C1 segment of cervical spinal cord (tissue), 14 donors: ENCODE measurements at places on chromosomes 2 and 18.

- no peak for DNase-seq
Observed at GRCh38 chr2:14717131-14717530, 84.6 kb downstream of the LRATD1 start.

DNA sequence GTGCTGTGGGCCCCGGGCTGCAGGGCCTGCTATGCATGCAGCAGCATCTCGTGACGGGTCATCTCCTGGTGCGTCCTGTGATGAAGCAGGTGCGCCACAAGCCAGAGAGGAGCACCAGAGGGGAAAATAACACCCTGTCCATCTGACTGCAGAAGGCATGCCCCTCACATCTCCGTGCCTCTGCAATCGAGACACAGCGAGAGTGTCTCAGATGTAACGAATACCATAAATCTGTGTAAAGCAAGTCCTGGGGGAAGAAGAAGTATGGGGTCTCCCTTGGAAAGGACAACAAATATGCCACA, 137.5 kb downstream of the PTGR3 start:
- DNase-seq, result no peak

DNA sequence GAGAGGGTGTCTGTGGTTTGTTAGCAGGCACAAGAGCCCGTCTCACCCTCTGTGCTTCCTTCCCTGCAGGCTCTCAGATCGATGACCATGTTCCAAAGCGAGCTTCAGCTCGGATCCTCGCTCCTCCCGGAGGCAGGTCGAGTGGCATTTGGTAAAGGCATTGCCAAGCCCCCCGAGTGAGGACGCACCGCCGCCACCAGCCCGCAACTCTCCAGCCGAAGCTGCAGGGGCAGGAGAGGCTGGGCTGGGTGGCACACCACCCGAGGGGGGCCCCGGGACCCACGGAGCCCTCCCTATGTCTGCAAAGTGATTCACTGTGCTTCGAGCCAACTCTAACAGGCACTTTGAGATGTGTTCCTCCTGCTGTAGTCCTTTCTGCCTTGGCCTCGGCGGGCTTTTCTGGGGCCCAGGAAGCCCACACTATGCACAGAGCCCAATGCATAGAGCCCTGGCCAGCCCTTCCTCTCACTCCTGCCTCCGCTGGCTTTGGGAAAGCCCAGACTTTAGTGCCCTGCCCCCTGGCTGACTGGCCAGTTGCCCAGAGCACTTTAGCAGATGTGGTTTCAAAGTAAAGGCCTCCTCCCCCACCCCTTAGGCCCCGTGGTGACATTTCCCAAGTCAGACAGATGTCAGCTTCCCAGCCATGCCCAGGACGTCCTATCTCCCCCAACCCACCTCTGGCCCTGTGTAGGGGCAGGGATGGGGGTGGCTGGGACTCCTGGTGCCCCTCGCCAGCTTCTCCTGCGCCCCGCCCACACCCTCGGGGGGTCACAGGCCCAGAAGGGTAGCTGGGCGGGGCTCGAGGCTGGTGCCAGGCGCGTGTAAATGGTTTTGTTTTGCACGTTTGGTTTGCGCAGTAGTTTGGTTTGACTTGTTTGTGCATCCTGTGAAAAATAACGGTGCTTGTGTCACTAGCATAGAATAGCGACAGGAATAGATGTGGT, 23.3 kb upstream of the MAPRE3 start:
- DNase-seq, result no peak

DNA sequence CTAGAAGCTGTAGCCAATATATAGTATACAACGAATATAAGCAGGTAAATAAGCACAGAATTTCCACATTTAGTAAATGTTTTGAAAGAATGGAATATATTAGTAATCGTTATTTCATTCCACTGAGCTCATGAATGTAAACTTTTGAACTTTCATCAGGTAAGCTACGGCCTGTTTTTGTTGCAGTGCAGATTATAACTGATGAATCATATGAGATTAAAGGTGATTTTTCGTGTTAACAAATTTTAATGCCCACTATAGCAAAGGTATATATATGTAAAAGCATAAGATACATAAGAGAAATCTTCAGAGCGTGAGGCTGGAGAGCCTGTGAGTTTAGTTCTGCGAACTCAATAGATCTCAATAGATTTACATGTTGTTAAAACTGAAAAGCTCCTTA, 1.1 kb downstream of the SCYGR1 start:
- DNase-seq, result no peak

DNA sequence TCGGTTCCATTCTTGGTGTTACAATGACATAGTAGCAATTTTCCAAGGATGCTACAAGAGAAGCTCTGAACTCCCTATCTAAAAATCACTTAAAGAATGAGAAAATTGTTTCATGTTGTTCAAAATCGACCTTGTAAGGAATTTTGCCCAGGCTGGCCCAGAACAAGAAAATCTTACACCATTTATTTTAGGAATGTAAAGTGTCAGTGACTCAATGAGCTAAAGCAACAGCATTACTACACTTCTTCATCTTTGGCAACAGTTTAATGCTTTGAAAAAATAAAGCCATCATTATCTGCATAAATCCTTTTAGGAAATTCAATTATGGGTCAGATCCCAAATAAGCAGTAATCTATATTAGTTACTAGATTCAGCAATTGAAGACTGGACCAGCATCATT, 38.6 kb downstream of the SLC25A12 start:
- no peak for DNase-seq

GRCh38 chr18:22337306-22337705, 80.4 kb downstream of the CTAGE1 start:
- no peak for DNase-seq

DNA sequence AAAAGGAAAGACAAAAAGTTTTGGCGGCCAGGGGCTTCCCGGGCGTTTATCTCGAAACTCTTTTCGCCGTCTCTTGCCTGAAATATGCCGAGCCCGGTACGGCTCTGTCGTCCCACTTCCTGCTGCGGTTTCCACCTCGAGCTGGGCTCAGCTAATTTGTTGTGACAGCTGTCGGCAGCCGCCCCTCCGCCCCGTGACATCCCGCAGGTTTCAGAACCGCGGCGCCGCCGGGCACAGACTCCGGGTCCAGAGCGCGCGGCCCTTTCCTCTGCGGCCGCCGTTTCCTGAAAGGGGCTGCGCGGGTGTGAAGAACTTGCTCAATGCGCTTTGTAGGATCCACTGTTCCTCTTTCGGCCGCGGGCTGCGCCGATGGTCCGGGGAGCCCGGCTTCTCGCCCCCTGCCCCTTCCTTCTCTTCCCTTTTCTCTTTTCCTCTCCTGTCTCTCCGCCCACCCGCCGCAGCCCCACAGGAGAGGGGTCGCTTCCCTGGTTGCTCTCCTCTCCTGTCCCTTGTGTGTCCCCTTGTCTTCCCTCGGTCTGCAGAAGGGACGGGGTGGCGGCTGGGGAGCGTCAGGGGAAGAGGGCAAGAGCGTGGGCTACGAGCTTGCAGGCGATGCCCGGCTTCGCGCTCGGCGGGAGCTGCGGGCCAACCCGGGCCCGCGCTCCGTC, 648 bp downstream of the ARID5A start:
- DNase-seq, result peak; percentile 16

DNA sequence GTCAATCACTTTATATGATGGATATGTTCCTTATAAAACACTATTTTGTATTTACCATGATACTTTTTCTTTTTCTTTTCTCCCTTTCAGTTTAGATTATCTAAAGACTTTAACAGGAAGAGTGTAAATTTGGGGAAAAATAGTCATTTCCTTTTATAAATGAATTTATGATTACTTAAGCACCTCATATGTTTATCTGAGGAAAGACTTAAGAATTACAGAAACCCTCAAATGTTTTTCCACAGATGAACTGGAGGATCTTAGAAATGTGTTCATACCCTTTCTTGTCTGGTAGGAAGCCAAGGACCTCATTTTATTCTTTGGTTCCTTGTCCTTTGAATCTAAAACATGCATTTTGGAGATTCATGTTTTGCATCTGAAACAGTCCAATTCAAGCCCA, 36.7 kb downstream of the MAPRE2 start:
- no peak for DNase-seq

GRCh38 chr2:26562811-26563645, 78.1 kb downstream of the CIB4 start:
- no peak for DNase-seq

GRCh38 chr18:63236921-63237846, 82.4 kb downstream of the BCL2 start:
- DNase-seq, result no peak

GRCh38 chr18:21853016-21853415, 112.4 kb downstream of the MIB1 start:
- no peak for DNase-seq

DNA sequence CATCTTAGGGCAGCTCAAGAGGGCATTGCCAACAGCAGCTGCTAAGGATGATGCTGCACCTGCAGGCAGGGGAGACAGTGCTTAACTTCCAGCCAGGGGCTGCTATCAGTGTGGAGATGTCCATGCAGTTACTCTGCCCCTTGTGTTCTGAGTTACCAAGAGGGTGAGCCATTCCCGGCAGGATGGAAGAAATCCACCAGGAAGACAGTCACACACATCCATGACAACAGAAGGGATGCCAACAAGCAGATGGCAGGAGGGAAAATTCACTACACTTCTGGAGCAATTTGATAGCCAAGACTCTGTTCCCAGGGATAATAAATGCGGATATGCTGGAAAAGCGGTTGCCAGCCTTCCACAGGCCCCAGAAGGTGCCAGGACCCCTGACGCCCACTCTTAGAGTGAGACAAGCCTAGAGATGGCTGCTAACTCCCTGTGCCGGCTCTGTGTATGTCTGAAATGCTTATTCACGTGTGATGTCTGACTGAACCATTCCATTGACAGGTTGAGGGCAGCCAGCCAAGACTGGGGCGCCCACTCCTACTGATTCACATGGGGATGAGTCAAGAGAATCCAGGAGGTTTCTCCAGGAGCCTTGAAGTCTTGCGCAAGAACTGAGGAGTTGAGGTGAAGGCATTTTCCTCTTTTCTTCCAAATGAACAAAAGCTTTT, 24.5 kb downstream of the LOXHD1 start:
- DNase-seq, result no peak

DNA sequence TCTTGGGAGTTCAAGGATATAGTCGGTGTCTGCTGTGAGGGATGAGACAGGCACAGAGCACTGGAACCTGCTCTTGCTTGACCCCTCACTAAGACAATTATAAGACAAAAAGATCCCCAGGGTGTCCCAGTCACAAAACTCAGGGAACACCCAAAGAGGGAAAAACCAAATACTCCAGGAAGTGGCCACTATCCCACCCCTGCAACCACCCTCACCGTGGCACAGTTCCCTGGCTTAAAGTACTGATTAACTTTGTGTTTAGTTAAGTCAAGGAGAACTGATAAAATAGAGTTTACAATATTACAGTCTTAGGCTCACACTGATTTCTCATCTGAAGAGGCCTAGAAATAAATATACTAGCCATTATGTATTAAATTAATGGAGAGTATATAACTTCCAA, 13.5 kb downstream of the IL36B start:
- no peak for DNase-seq

DNA sequence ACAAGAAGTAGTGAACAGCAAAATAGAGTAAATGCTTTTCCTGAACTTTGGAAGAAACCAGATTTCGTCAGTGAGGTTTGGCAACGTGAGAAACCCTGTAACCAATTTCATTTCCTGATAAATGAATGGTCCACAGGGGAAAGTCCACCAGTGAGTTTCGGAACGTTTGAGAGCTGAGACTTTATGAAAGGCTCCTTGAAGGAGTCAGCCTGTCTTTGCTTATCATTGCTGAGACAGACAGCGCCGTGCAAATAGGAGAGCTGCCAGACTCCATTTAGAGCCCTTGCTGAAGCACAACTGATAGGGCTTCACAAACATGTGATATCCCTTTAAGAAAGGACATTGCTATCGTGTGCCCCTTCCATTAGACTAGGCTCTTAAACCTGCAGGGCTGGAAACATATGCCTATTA, 121.8 kb upstream of the SMAD7 start:
- no peak for DNase-seq

DNA sequence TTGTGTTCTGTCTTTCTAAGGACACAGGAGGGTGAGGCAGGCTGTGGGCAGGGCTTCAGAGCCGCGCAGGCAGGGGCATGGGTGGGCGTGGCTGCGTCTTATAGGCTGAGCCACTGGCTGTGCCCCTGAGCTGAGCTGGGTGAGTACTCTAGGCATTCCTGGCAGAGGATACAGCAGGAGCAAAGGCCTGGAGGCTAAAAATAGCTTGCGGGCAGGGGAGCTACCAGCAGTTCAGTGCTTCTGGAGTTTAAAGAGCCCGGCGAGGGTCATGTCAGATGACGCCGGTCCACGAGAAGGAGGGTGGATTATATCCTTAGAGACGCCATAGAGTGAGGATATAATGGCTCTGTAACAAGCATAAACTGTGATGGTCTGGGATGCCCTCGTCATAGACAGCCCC, 31.5 kb upstream of the PDIA6 start:
- peak; percentile 38 for DNase-seq

DNA sequence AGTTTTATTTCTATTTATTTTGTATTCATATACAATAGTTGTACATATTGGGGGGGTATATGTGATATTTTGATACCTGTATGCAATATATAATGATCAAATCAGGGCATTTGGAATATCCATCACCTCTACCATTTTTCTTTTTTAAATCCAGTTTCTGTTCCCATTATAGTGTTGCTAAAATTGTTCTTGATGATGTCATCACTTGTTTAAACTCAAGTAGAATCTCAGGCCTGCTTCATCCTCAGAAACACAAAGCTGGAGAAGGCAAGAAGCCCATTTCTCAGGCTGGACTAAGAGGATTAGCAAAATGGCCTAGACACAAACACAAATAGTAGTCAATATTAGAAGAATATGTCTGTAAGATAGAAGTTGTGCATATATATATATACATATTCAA, 747.1 kb upstream of the ACVR2A start:
- DNase-seq, result no peak

GRCh38 chr18:23173912-23174311, 38.6 kb downstream of the CABLES1 start:
- no peak for DNase-seq

- no peak for DNase-seq
Observed at GRCh38 chr2:174337337-174338146, 2.8 kb downstream of the SP9 start.

DNA sequence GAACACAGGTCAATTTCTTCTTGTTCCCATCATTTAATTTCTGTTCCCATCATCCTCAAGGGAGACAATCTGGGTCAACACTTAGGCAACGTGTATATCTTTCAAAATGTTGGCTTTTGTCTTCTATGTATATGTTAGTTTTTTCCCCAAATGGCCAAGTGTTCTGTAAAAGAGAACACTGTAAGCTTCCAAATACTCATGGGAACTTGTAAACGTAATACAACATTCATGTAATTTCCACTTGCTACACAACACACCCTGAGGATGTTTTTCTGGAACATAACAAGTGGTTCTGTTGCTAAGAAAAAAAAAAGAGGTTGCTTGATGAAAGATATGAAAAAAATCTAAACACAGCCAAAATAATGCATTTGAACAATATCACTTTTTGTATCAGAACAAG, 149.1 kb downstream of the ATAD2B start:
- no peak for DNase-seq

GRCh38 chr2:235936493-235936892, 231.7 kb downstream of the GBX2 start:
- DNase-seq, result no peak
